ENCODE measurements at places on chromosomes 5 and 9.

DNA sequence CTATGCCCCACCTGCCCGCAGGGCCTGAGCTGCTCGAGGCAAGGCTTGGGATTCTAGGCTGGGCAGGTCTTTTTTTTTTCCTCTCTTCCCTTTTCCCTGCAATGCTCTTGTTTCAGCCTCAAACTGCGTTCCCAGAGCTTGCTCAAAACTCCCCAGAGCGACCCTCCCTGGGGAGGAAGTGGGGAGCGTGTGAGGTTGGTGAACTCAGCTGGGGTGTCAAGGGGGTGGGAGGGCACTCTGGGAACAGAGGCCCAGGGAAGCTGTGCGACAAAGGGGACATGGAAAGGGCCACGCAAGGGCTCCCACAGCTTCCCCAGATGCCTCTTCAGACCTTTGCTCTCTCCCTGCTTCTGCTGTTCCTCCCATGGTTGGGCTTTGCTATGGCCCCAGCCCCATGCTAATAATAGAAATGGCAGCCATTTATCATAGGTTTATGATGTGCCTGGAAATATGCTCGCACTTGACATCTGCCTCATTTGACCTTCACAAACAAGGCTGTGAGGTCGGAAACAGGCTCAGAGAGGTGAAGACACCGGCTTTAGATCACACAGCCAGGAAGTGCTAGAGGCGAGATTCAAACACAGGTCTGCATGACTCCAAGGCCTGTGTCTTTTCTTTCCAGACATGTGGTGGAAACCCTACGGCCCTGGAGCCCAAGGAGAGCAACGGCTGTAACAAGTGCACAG lies 40.9 kb upstream of the IL17B start:
- no peak for DNase-seq

GRCh38 chr5:5363045-5363444 lies 59.4 kb upstream of the ICE1 start:
- no peak for DNase-seq

DNA sequence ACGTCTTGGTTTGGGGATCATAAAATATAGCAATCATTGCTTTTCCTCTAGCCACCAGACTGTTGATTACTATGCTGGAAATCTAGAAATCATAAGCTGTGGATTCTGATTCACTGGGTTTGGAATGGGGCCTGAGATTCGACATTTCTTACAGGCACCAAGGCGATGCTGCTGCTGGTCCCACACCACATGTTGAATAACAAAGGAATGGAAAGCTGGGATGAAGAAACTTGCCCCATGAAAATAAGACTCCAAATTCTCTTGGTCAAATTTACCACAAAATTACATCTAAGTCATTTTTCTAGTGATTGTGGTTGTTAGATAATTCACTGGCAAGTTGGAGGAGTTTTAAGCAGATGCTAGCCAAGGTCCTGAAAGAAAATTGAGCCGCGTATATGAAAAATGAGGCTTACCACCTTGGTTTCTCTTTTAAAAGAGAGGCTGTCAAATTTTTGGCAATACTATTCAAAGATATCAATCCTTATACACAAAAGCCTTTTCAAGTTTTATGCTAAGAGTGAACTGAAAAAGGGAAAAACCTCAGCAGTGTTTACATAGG lies 23.0 kb upstream of the MEIKIN start:
- DNase-seq: peak; percentile 11

DNA sequence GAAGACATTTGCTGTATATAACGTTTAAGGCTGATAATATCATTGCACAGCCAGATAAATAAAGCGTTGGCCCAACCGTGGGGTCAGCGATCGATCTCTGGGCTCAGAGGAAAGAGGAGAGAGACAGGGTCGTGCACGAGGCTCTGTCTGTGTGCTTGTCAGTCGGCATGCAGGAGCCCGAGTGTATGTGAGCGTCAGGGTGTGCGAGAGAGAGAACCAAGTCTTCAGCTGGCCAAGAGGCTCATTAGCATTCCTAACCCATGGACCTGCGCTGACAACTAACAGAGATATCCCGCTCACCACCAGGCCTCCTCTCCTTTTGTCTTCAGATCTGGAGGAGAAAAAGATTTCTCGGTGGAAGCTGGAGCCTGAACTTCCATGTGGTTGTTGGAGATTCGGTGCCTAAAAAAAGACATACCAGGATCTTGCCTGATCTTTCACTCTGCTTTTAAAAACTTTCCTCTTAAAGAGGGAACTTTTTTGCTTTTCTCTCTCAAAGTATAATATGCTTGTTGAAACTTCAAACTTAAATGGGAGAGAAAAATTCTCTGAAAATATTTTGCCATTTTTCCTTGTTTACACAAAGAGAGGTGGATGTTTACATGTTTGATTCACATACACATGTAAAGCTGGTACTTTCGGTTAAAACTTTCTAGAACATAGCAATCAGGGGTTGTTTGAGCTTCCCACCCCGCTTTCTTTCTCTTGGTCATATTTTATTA lies 16.5 kb downstream of the NR2F1 start:
- DNase-seq: no peak

DNA sequence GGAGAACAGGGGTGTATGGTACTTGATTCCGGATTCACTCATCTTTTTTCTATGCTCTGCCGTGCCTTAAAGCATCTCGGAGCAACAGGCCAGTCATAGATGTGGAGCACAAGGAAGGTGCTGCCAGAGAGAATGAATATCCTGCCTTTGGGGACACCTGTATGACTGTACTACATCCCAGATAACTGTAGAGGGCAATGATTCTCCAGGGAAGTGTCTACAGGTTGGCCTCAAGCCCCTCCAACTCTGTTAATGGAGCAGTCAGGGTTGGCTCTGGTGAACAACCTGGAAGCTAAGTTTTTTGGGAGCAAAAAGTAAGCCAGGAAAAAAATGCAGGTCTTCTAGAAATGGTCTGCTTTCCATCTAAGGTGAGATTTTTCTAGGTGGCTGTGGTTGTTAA lies 71.0 kb downstream of the NREP start:
- no peak for DNase-seq

DNA sequence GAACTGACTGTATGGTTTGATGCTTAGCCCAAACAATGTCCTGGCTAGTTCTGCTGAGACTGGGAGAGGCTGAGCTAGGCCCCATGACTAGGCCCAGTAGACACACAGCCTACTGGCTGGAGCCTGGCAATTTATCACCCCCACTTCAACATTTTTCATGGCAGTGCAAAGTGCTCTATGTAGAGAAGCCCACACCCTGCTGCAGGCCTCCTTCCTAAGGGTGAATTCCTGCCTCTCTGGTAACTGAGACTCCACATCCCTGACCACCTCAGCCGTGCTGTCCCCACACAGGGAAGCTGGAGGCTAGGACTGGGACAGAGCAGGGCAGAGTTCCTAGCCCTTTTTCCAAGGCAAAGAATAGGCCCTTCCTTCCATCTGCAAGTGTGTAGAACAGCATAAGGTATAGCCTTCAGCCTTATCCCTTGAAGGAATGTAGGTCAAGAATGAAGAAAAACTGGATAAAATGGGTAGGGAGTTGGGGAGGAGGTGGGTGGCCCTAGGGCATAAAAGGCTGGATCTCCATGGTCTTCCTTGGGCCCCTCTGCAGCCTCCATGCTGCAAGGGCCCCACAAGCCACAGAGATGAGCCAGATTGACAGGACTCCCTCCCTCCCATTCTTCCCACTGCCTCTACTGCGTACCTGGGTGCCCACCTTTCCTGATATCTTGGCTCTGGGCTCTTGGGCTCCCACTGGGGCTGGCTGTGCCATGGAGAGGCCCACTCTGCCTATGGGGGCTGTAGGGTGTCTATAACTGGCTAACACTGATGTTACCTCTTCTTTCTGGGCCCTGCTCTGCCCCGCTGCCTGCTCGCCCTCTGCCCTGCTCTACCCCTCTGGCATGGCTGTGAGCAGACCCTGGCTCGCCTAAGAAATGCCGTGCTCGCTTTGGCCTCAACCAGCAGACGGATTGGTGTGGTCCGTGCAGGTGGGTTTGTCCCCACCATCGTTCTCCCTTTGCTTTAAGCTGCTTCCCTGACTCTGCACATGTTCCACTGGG lies 29.8 kb downstream of the TCF7 start:
- DNase-seq: no peak

- DNase-seq: no peak
Measured at GRCh38 chr9:32524892-32525708, 896 bp downstream of the RIGI start.

DNA sequence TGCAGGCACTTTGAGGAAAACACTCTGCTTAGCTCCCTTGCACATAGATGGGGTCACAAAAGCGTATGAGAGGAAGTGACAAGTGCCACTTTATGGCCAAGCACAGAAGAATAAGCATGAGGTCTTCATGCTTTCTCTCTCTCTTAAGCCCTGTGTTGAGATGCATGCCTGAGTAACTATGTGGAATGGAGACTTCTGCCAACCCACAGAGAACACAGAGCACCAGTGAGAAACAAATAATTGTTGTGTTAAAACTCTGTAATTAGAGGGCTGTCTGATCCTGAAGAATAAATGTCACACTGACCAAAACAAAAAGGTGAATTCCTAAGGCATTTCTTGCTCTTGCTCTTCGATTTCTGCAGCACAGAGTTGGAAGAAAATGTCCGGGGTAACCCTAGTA lies 488.5 kb downstream of the CTNND2 start:
- no peak for DNase-seq

GRCh38 chr5:131356619-131357018 lies 92.8 kb downstream of the CDC42SE2 start:
- DNase-seq: no peak

GRCh38 chr9:75707191-75707590 lies 183.3 kb upstream of the PCSK5 start:
- DNase-seq: no peak

DNA sequence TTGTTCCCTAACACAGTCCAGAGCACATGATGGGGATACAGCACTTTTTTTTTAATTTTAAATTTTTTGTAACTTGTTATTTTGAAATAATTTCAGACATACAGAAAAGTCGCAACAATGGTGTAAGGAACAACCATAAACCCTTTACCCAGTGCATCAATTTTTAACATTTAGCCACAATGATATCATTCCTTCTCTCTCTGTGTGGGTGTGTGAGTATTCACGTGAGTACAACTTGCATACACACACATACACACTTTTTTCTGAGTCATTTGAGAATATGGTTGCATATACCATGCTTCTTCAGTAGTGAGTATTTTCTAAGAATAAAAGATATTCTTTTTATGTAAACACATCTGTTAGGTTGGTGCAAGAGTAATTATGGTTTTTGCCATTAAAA lies 135.2 kb downstream of the ARHGAP26 start:
- no peak for DNase-seq

- no peak for DNase-seq
Measured at GRCh38 chr5:147481376-147481775, 28.5 kb downstream of the DPYSL3 start.

DNA sequence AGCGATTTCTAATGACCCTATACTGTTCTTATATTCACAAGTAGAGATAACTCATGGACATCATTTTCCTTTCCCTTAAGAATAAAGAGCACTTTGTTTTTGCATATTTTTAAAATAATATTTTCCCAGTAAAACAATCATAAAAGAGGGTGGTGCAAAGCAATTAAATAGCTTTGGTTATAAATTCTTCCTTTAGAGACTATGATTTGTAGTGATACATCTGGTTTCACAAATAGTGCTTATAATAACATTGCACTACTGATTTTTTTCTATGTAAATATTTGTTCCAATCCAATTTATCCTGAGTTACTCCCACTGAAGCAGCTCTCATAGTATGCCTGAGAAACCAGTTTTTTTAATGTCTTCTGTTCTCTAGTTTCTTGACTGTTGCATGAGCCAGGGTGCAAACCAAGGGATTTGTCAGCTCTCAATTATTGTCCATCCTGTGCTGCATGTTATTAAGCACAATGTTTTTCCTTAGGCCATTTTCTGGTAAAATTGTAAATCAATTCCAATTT lies 74.7 kb downstream of the LURAP1L start:
- DNase-seq: no peak

DNA sequence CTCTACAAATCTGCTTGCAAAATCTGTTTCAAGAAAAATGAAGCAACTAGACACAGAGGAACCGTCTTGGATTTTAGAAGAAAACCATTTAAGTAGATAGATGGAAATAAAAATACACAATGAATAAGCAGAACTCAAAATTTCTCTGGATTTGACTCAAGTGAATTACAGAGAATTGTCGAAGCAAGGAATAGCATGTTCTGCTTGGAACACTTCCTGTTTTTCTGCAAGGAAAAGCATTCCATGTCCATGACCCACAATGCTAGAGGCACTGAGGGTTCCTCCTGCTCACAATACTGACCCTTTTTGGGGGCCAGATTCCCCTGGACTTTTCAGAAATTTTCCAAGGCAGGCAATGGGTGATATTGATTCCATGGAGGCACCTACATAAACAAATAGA lies 29.8 kb downstream of the PRUNE2 start:
- no peak for DNase-seq

GRCh38 chr5:136123236-136123768 lies 9.3 kb upstream of the SMAD5 start:
- DNase-seq: no peak

DNA sequence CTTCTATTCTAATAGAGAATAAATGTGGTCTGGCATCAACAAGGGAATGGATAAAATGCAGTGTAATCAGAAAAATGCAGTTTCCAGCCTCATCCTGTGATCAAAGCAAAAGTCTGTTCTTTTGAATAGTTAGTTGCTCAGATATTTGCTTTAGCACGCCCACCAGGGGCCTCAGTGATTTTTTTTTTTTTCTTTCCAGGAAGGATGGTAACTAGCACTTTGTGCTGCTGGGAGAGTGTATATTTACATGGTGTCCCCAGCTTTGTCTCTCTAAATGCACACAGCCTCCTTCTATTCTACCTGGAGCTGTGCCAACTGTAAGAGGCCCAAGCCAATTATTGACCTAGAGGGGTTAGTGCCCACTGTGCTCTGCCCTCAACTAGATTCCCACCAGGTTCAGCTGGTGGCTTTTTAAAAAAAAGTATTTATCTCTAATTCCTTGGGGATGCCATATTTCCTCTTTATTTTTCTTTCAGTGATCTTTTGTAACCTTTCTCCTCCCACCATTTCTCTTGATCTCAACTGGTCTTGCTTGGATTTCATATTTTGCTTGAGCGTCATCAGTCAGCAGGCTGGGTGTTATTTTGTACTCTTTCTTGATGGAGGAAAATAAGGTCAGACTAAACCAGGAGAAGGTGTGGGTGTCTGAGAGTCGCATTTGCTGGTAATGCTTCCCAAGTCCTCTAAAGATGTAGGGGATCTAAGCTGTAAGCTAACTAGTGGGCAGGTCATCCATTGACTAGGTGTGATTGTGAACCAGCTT lies 193.0 kb upstream of the C9orf72 start:
- peak; percentile 37 for DNase-seq

DNA sequence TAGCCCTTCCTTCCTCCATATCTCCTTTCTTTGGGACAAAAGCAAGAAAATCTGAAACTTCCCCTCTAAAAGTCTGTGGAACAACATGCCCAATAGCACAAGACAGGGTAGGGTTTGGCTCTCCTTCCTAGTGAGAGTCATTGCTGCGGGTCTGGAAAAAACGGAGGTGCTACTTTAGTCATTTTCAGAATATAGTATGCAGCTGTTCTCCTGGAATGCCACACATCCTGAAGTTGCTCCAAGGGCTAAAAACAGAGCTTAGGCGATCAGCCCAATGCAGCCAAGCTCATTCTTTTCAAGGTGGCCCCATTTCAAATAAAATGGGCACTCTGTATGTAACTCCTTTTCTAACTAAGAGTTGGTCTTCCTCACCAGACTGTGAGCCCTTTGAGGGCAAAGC lies 39.5 kb upstream of the MYOT start:
- peak; percentile 95 for DNase-seq
